Left lobe of liver (tissue), 2 donors: ENCODE measurements at places on chromosomes 16 and 17. TPM values are rescaled to one million over a fixed set of nuclear protein-coding genes. Genes with fewer than 3 reads are reported as not detected.

CLN3 gene
- total RNA-seq: 17.5 TPM

DNA sequence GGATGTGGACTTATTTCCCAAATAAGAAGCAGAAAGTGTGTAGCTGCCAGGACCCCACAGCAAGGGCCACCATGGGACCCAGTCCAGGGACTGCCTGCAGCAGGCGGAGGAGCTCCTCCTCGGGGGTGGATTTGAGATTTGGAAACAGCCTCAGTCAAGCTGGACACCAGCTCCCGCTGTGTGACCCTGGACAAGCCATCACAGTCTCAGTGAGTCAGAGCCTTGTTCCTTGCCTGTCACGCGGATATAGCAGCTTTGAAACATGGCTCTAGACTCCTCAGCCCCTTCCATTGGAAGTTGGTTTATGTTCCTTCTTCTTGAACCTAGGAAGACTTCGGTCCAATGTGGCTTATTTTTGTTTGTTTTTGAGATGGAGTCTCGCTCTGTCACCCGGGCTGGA is 12.5 kb upstream of the DPEP1 start:
- no peak for DNase-seq

LDHD gene
- total RNA-seq: 113 TPM

- no peak for DNase-seq
Measured at GRCh38 chr16:63050391-63050790, 1014.2 kb upstream of the CDH8 start.

DNA sequence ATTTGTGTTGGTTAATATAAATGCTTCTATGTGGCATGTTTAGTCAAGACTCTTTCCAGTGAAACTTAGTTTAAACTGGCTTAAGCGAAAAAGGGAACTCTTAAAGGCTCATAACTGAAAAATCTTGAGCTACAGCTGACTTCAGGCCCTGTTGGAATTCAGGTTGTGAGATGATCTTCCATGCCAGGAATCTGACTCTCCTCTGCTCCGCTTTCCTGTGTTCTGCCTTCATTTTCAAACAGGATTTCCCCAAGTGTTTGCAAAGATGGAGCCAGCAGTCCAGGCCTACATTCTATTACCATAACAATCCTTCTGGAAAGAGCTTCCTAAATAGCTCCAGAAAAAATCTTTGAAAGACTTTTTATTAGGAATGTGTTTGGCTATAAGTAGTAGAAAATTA is 134.9 kb downstream of the NLK start:
- no peak for DNase-seq

DNA sequence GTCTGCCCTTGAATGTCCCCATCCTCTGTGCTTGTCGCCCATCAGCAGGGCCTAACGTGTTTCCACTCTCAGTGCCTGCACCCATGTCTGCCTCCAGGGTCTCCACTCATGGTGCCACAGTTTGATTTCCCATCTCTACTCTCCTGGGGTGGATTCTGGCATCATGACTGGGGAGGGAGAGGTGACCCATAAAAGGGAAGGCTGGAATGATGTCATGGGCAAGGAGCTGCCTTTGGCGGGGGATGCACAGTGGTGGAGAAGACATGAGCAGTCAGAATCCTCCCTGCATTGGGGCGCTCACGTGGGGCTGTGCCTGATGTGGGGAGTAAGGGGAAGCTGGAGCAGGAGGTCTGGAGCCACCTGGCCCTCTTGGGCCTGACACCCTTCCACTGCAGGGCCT is 100.9 kb downstream of the USP22 start:
- DNase-seq: no peak
